ENCODE measurements at places on chromosomes 7 and 10. TPM values are rescaled to one million over a fixed set of nuclear protein-coding genes. Genes with fewer than 3 reads are reported as not detected.

HTRA1 gene
- total RNA-seq, result 54.7 TPM

DNA sequence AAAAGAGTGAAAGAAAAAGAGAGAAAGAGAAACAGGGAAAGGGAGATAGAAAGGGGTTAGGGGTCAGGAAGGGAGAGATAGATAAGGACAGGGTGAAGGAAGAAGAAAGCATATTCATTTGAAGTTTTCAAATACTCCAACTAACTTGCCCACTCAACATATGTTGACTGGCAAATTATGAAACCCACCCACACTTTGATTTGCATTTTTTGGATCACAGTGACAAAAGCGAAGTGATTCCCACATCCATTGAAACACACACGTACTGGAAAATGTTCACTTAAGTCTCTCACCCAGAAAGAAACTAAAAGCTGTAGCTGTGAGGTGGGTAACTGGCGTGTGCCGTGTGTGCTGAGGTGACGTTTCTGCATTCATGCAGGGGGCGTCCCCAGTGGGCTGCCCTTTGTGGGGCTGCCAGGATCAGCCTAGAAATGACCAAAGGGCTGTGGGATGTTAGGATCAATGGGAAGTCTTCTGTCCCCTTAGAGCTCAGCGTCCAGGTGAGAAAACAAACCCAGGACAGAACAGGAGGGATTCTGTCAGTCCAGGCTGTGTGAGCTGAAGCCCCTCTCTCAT is 134.9 kb upstream of the ADARB2 start:
- no peak for DNase-seq

DNA sequence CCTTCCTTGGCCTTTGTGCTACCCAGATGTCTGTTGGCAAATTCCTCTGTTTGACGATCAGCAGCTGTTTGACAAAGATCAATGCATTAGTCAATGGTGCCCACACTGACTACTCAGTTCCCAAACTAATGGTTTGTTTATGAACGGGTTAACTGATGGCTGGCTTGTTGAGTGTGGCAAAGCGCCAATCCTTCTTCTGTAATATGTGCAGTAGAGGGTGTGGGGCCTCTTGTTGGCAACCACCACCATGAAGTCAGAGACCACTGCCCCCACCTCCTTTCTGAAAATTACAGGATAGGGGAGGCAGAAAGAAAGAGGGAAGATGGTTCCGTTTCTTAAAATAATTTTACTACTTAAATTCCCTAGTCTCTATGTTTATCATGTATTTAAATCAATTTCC is 2.6 kb upstream of the PLCE1 start:
- no peak for DNase-seq

DNA sequence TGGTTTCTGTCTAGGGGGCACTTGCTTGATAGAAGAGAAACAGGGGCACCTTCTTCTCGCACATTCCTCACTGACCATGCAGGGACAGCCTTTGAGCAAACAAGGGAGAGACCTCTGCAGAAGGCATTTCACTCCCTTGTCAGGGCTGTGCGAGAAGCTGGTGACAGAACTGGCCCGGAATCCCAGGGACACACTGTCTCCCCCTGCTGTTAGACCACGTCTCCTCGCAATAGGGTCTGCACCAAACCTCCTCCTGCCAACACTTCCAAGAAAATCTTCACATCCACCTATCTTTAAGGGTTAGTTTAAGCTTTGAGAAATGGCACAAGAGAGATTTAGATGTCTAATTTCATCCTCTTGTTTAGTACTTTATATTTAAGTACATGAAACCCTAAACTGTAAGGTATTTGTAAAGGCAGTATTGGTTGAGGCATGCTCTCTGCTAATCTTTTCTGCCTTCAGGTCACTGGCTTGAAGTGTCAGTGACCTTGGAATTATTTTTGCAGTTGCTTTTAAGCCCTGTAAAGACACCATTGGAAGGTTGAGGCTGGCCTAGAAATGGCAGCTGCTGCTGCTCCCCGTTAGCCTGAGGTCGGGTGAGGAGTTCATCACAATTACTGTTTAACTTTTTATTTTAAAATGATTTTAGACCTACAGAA is 37.0 kb downstream of the RBM20 start:
- peak; percentile 57 for DNase-seq

- DNase-seq, result peak; percentile 61
Measured at GRCh38 chr7:55571511-55572377, 558 bp downstream of the VOPP1 start.

DNA sequence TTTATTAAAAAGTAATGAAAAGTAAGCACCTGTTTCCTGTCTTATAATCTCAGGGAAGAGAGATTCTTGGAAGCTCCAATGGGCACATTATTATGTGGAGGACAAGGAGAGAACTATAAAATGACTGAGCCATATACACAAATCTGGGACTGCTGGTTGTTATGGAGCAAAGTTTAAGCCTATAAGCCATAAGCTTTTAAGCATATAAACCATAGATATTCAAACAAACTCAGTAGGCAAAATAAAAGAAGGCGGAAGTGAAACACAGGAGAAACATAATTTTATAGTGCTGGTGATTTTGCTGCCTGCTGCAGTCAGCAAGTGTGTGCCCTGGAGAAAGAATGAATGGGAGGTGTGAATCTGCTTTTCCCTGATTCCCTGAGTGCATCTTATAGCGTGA is 274.4 kb downstream of the KIF20B start:
- no peak for DNase-seq

ECHDC3 gene
- total RNA-seq, result 26.0 TPM

GRCh38 chr7:650339-651031 is 76.0 kb upstream of the DNAAF5 start:
- no peak for DNase-seq

MUC12 gene
- total RNA-seq, result not detected

- peak; percentile 92 for DNase-seq
Measured at GRCh38 chr7:127708788-127709187, 56.8 kb downstream of the SND1 start.

GRCh38 chr7:16649196-16649595 is 3.2 kb downstream of the BZW2 start:
- DNase-seq, result peak; percentile 72

DNA sequence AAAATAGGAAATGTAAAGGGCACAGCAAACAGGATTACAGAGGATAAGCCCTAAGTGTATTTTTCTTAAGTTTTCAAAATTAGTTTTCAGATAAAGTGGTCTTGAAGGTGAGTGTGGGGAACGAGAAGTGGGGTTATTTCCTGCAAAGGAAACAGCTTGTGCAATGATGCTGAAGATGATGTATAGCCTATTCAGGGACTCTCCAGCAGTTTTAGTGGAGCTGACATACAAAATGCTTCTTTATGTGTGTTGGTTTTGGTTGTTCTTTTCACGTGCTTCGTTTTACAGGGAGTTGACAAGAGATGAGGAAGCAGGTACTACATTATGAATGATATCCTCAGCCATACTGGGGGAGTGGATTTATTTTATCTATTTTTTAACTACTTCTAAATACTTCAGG is 20.5 kb downstream of the CASD1 start:
- no peak for DNase-seq

GRCh38 chr10:24180891-24181290 is 28.0 kb upstream of the KIAA1217 start:
- no peak for DNase-seq

- DNase-seq, result no peak
Measured at GRCh38 chr10:60818134-60818770, 40.0 kb downstream of the CDK1 start.

DNA sequence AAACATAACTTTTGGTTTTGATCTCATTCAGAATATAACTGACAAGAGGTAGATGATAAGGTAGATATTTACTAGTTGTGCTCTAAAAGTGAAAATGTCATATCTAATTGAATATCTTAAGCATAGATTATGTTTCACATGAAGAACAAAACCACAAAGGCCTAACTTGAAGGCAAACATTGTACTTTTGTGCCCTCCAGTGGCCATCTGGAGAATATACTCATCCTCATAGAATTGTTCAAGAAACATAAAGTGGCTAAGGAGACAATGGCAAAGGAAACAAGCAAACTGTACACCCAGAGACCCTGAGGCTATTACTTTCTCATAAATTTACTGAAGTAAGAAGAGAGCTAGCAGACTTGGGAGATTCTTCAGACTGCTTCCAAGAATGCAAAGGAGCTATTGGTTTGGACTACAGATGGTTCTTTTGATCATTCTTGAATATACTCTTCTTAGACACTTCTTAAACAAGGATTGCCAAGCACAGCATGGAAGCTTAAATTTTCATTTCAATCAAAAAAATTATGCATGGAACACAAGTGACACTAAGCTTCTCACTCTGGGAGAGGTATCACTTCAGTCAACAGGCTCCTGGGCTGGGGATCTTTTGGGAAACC is 98.2 kb upstream of the DKK1 start:
- peak; percentile 86 for DNase-seq

DNA sequence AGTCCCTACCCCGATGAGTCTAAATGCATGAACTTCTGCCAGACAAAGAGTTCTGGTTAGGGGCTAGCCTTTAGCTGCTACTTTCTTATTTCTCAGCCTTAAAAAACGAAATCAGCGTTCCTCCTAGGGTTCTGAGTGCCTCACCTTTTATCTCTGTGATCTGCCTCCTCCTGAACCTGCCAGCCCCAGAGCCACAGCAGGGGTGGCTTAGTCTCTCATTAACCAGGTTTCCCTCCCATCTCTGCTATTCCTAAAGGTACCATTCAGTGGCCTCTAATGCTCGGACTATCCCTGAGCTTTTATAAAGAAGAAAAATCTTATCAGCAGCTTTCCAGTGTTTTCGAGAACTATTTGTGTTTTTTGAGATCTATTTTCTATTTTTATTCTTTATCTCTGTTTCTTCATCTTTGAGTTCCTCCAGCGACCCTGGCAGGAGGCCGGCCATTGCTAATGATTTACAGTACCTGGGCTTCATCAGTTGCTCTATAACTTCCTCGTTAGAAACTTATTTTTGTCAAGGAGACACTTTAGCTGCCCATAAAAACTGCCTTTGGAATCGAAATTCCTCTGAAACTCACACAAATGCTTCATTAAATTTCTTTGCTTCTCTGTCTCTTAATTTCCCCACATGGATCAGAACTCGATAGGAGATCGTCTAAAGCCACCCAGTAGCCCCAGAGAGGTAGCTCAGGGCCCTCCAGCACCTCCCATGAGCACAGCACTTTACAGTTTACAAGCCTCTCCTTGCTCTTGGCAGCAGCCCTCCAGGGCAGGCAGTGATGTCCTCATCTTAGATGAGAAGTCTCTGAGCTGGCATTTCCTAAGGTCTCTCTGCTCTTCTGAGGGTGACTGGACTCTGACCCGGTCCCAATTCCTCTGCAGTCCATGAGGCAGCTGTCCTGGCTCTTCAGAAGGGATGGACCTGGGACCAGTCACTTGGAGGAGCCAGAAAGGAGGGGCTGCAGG is 149.1 kb downstream of the EBF3 start:
- DNase-seq, result no peak

DNA sequence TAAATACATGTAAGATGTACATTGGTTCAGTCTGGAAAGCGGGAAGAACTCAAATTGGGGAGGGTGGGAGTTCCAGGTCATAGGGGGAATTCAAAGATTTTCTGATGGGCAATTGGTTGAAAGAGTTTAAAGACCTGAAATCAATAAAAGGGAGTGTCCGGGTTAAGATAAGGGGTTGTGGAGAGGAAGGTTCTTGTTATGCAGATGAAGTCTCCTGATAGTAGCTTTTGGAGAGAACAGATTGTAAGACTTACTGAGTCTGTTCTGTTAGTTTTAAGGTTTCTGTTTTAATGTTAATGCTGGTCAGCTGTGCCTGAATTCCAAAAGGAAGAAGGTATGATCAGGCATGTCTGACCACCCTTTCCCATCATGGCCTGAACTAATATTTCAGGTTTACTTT is 48.8 kb downstream of the SDHAF3 start:
- DNase-seq, result no peak

EPC1 gene
- 24.3 TPM for total RNA-seq

HOXA1 gene
- 0.68 TPM for total RNA-seq

CLIP2 gene
- total RNA-seq, result 40.7 TPM

DNA sequence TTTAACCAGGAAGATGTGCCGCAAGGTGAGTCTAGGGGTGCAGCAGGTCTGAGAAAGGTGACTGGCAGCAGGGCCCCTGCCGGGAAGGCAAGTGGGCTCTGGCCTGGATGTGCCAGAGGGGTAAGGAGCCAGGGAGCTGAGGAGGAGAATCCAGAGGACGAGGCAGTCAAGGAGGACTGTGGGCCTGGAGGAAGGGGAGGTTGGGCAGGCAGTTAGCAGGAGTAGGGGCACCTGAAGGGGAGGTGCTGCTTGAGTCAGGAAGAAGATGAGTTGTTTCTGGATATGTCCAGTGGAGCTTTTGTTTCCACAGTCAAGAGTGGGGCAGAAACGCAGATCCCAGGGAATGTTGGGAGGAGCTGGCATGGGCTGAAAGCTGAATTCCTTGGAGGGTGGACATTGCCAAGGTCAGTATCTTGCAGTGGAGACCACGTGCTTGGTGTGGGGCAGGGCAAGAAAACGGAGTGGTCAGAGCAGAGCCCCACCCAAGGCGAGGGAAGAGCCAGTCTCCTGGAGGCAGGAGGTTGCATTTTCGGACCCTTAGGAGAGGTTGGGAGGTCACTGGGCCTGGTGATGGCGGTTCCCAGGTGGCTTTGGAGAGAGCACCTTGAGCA is 34.0 kb downstream of the MINDY4 start:
- DNase-seq, result no peak

DNA sequence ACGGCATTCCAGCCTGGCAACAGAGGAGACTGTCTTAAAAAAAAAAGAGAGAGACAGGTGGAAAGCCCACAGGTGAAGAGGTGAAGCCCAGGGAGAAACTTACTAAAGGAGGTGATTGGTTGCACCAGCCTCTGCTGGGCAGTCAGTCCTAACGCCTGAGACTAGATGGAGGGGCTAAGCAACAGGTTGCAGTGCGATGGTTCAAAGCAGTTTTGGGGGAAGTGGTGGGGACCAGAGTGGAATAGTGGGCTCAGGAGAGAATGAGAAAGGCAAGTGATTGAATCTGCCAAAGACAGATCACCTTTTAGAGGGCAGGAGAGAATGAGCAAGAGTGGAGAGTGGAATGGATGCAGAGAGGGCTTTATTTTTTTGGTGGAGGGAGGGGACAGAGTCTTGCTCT is 100.0 kb upstream of the KCTD7 start:
- no peak for DNase-seq

JCAD gene
- 74.7 TPM for total RNA-seq

GRCh38 chr10:33132626-33133025 is 174.6 kb upstream of the ITGB1 start:
- no peak for DNase-seq

HECW1 gene
- total RNA-seq, result not detected

GRCh38 chr7:103967401-103967800 is 22.1 kb downstream of the RELN start:
- no peak for DNase-seq

- peak; percentile 57 for DNase-seq
Measured at GRCh38 chr7:11449316-11449715, 382.7 kb downstream of the THSD7A start.

DNA sequence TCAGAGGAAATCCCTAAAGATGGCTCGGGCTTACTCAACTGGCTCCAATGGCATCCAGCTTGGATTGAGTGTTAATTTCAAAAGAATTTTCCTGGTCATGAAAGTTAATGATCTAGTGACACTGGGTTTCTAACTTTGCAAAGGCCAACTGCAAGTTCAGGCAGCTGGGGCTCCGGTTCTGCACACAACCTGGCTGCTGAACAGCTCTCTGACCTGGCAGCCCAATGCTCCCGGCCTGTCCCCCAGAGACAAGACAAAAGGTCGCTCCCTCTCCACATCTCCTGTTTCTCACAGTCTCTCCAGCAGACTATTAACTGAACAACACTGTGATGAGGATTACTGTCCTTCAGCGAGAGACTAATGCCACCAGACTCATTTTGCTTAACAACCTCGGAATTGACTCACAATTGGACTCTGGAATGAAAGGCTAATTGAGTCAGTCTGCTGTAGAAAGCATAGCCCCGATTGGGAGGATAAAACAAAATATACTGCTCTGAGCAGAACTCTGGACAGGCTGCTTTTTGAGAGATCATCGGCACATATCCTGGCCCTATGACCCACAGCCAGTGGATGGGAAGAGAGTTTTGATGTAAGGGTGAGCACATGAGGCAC is 174.5 kb downstream of the GFRA1 start:
- DNase-seq, result no peak
